ENCODE measurements at places on chromosomes 16 and 17.

GRCh38 chr17:11943759-11944347 lies 53.4 kb downstream of the ZNF18 start:
- no peak overlapping the region for H3K27ac ChIP-seq
- no peaks in the 10 kb centered on the region for H3K27me3 ChIP-seq
- H3K36me3 ChIP-seq = no peaks in the 10 kb centered on the region
- no peak for DNase-seq

- no peak overlapping the region for H3K27ac ChIP-seq
- H3K36me3 ChIP-seq = peaks cover 14% of the 10 kb centered on the region
- H3K27me3 ChIP-seq = no peaks in the 10 kb centered on the region
- no peaks in the 10 kb centered on the region for H3K4me1 ChIP-seq
- H3K4me3 ChIP-seq = no peak overlapping the region
- DNase-seq = no peak
Observed at GRCh38 chr16:67206838-67207248, 7.9 kb downstream of the ELMO3 start.

DNA sequence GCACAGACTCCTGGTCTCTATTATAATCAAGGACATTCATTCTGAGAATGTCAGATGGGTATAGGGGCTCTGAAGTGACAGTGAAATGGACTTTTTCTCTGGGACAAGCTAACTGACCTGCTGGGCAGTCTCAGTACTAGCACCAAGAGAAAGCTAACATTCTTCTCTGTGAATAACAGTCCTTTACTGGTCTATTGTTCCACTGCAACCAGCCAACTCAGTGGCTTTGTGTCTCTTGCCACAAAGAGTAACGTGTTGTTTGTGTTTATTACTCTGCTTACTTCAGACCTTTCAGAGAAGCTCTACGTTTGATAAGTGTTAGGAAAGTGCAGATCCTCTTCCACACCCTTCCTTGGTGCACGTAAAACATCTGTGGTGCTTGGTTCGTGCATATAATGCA lies 61.5 kb upstream of the BCAR1 start:
- H3K36me3 ChIP-seq = peaks cover 9% of the 10 kb centered on the region
- H3K27ac ChIP-seq = no peak overlapping the region
- DNase-seq = no peak
- no peak overlapping the region for H3K4me3 ChIP-seq
- peaks cover 2% of the 10 kb centered on the region for H3K4me1 ChIP-seq
- peaks cover 30% of the 10 kb centered on the region for H3K27me3 ChIP-seq

- DNase-seq = no peak
- H3K36me3 ChIP-seq = no peaks in the 10 kb centered on the region
- H3K27me3 ChIP-seq = no peaks in the 10 kb centered on the region
- no peak overlapping the region for H3K4me3 ChIP-seq
Observed at GRCh38 chr16:69199382-69199781, 12.4 kb downstream of the SNTB2 start.

GRCh38 chr17:44996304-44996703 lies 28.2 kb upstream of the C1QL1 start:
- no peak for DNase-seq
- H3K4me3 ChIP-seq = no peak overlapping the region
- no peak overlapping the region for H3K27ac ChIP-seq
- H3K27me3 ChIP-seq = peaks cover 24% of the 10 kb centered on the region

- no peaks in the 10 kb centered on the region for H3K27me3 ChIP-seq
- H3K27ac ChIP-seq = peak overlapping the region; percentile 5
- H3K4me3 ChIP-seq = no peak overlapping the region
- DNase-seq = peak; percentile 11
Observed at GRCh38 chr16:3646348-3646920, 8.1 kb upstream of the DNASE1 start.

DNA sequence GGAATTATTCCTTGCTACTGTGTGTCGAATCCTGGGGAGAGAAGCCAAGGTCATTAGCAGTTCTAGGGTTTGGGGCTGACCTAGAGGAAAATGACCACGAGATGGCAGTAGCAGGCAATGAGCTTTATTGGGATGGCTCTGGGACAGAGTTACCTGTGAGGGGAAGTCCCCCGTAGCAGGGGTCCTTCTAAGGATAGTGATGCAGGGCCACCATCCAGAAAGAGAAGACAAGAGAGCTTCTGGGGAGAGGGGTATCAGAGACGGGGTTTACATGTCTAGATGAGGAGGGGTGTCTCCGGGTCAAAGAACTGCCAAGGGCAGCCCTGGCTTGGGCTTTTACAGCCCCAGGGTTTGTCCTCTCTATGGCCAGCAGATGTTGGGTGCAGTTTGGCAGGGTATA lies 6.4 kb upstream of the GGT6 start:
- DNase-seq = peak; percentile 53
- no peak overlapping the region for H3K27ac ChIP-seq
- no peaks in the 10 kb centered on the region for H3K36me3 ChIP-seq
- no peak overlapping the region for H3K4me3 ChIP-seq

DNA sequence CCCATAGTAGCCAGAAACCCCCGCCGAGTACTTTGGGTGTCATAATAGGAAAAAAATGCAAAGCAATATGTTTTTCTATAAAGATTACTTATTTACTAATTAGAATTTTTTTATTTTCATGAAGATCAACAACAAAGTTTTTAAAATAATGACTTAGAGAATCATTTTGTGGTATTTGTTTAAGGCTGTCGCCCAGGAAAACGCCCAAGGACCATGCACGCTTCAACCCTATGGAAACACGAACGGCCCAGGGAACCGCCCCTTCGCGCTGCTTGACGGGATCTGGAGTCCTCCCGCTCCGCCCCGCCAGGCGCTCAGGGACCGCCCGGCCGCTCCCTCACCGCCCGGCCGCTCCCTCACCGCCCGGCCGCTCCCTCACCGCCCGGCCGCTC lies 408 bp upstream of the KPNA2 start:
- peak; percentile 93 for DNase-seq
- peaks cover 33% of the 10 kb centered on the region for H3K36me3 ChIP-seq
- peak overlapping the region; percentile 96 for H3K27ac ChIP-seq
- H3K4me1 ChIP-seq = peaks cover 27% of the 10 kb centered on the region
- peak overlapping the region; percentile 99 for H3K4me3 ChIP-seq

DNA sequence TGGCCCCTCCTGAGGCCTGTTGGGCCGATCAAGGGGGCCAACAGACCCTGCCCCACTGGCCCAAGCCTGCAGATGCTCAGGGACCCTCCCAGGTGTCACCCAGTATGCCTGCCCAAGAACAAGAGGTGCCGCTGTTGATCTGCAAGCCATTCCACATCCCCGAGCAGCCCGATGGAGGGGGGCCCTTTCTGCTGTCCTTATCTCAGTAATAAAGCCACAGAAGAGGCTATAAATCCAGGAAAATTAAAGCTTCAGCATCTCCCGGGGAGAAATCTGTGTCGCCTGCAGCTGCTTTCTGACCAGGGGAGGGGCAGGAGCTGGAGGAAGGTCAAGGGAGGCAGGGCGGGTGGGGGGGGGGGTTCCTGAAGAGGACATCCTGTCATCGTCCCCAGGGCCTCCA lies 11.7 kb upstream of the CACNA1H start:
- H3K27me3 ChIP-seq = no peaks in the 10 kb centered on the region
- H3K4me3 ChIP-seq = no peak overlapping the region

GRCh38 chr17:78774453-78774852 lies 7.6 kb downstream of the CYTH1 start:
- peaks cover 55% of the 10 kb centered on the region for H3K36me3 ChIP-seq
- no peaks in the 10 kb centered on the region for H3K27me3 ChIP-seq
- no peak for DNase-seq
- H3K27ac ChIP-seq = peak overlapping the region; percentile 96
- peak overlapping the region; percentile 78 for H3K4me3 ChIP-seq

- no peaks in the 10 kb centered on the region for H3K27me3 ChIP-seq
- H3K4me3 ChIP-seq = no peak overlapping the region
- H3K4me1 ChIP-seq = peaks cover 2% of the 10 kb centered on the region
- peaks cover 22% of the 10 kb centered on the region for H3K36me3 ChIP-seq
- peak; percentile 55 for DNase-seq
Observed at GRCh38 chr16:1812732-1813163, 13.9 kb downstream of the HAGH start.

DNA sequence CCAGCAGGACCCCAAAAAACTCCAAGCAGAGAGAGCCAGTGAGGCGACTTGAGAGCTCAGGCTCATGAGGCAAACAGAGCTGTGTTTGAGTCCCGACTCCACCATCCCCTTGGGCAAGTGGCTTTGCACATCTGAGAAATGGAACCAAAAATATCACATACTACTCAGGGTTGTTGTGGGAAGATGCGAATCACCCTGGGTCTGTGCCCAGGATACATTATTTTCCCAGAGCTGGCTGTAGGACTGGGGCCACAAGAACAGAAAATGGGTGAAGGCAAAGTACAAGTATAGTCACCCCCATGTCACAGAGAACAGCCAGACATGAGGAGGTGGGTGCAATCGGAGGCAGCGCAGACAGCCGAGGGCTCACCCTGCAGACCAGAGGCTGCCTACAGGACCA lies 127.3 kb downstream of the GAS7 start:
- no peak overlapping the region for H3K27ac ChIP-seq
- no peak overlapping the region for H3K4me3 ChIP-seq
- no peaks in the 10 kb centered on the region for H3K27me3 ChIP-seq
- H3K36me3 ChIP-seq = no peaks in the 10 kb centered on the region

GRCh38 chr17:9825641-9826150 lies at the start of gene GLP2R:
GLP2R (plus strand) TSS chr17:9825924; CDS start chr17:9826064, 140 bp downstream.
- H3K4me3 ChIP-seq = no peak within 1 kb of the TSS
- no peak within 1 kb of the TSS for H3K27ac ChIP-seq
- no peaks in the 10 kb centered on the region for H3K27me3 ChIP-seq
- no peaks in the 10 kb centered on the region for H3K4me1 ChIP-seq

DNA sequence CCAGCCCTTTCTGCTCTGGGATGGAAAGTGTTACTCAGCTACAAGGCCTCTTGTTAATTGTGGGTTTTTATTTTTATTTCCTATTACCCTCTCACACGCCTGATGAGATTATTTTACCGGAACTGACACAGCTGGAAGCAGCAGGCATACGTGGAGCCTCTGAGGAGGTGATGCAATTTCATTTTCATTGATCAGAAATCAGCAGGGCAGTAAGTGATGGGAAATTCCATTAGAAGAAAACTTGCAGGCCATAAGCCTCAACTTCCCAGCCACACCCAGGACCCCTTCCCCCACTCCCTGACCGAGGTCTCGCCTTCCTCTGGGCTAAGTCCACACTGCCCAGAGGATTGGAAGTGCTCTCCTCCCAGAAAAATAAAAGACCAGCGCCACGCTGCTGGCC lies 69.7 kb downstream of the ZFHX3 start:
- DNase-seq = no peak
- no peak overlapping the region for H3K27ac ChIP-seq
- no peaks in the 10 kb centered on the region for H3K4me1 ChIP-seq
- no peaks in the 10 kb centered on the region for H3K27me3 ChIP-seq
- H3K36me3 ChIP-seq = no peaks in the 10 kb centered on the region
- no peak overlapping the region for H3K4me3 ChIP-seq

GRCh38 chr17:5635949-5636348 lies 51.6 kb upstream of the NLRP1 start:
- peaks cover 7% of the 10 kb centered on the region for H3K4me1 ChIP-seq
- no peaks in the 10 kb centered on the region for H3K36me3 ChIP-seq
- no peak overlapping the region for H3K4me3 ChIP-seq
- DNase-seq = no peak

DNA sequence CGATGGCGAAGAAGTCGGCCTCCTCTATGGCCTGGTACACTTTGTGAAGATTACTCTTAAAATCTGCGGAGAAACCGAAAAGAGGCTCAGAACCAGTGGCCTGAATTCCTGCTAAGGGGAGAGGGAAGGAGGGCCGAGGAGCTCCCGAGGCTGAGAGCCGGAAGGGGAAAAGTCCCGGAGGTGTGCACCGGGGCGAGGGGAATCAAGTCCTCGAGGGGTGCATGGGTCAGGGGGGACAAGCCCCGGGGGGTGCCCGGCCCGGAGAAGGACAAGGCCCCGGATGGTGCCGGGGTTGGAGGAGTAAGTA lies 495 bp downstream of the PARN start:
- peak overlapping the region; percentile 98 for H3K27ac ChIP-seq
- peaks cover 47% of the 10 kb centered on the region for H3K36me3 ChIP-seq
- DNase-seq = no peak
- peaks cover 52% of the 10 kb centered on the region for H3K4me1 ChIP-seq

DNA sequence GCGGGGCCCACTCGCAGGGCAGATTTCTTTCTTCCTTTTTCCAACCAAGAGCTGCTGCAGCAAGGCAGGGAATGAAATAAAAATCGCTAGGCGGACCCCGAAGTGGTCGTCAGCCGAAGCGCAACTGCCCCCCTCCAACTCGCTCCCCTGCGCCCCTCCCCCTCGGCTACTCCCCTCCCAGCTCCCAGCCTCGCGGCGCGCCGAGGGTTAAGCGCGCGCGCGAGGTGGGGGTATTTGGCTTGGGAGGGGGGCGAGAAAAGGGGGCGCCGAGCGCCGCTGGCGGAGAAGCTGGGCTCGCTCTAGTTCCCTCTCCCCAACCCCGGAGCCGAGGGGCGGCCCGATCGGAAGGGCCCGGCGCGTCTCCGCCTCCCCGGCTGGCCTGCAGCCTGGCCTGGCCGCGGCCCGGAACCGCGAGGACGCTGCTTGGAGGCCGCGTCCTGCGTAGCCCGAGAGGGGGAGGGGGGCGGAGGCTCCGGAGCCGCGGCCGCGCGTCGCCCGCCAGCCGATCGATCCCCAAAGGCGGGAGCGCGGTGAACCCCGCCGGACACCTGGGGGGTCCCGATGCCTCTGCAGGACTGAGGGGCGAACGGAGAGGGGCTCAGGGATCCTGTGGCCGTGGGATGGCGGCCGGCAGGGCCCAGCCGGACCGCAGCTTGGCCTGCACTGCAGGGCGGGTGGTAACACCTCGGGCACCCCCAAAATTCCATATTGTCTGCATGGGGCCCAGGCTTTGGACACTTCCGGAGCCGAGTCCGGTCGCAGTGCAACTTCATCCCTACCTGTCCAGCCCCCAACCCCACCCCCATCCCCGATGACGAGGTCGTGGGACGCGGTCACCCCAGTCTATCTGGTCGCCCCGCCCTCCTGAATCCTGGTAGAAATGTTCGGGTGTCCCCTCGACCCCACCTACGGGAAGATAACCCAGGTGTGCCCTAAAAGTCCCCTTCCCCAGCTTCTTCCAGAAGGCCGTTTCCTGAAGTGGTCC lies 4.9 kb upstream of the CBX4 start:
- peaks cover 62% of the 10 kb centered on the region for H3K27me3 ChIP-seq
- H3K4me3 ChIP-seq = peak overlapping the region; percentile 59
- no peaks in the 10 kb centered on the region for H3K36me3 ChIP-seq
- DNase-seq = no peak

GRCh38 chr17:67022451-67022810 lies 21.9 kb upstream of the CACNG1 start:
- no peak overlapping the region for H3K4me3 ChIP-seq
- no peak for DNase-seq
- H3K4me1 ChIP-seq = no peaks in the 10 kb centered on the region
- no peaks in the 10 kb centered on the region for H3K36me3 ChIP-seq
- H3K27ac ChIP-seq = no peak overlapping the region

- H3K4me3 ChIP-seq = no peak overlapping the region
- H3K4me1 ChIP-seq = peaks cover 9% of the 10 kb centered on the region
Observed at GRCh38 chr16:58456193-58456592, 43.8 kb upstream of the NDRG4 start.

DNA sequence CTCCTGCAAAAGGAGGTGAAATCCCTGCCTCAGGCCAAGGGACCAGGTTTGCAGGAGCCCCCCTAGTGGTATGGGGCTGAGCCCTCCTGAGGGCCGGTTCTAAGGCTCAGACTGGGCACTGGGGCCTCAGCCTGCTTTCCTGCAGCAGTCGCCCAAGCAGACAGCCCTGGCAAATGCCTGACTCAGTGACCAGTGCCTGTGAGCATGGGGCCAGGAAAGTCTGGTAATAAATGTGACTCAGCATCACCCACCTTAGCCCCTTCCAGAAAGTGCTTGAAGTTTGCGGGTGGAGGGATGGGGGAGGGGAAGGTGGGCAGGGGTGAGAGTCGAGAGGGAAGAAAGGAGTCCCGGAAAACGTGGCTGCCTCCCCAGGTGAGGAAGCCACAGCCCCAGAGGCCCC lies 2.1 kb downstream of the MC1R start:
- H3K4me1 ChIP-seq = peaks cover 59% of the 10 kb centered on the region
- H3K36me3 ChIP-seq = no peaks in the 10 kb centered on the region
- H3K27me3 ChIP-seq = peaks cover 41% of the 10 kb centered on the region
- DNase-seq = no peak
- no peak overlapping the region for H3K27ac ChIP-seq
- no peak overlapping the region for H3K4me3 ChIP-seq
